Adrenal gland (tissue), 19 donors: ENCODE measurements at places on chromosomes 2 and 18. TPM values are rescaled to one million over a fixed set of nuclear protein-coding genes. Genes with fewer than 3 reads are reported as not detected.

The CYP26B1 gene
- total RNA-seq = 14.3 TPM

The DNAH7 gene
- total RNA-seq = 1.4 TPM

The ERFE gene
- not detected for total RNA-seq

The LOXHD1 gene
- not detected for total RNA-seq

The VSNL1 gene
- 51.1 TPM for total RNA-seq

The ANKRD30BL gene
- not detected for total RNA-seq

The FSHR gene
- total RNA-seq = not detected

The ARHGEF33 gene
- 0.49 TPM for total RNA-seq

The MZT2A gene
- 76.5 TPM for total RNA-seq

DNA sequence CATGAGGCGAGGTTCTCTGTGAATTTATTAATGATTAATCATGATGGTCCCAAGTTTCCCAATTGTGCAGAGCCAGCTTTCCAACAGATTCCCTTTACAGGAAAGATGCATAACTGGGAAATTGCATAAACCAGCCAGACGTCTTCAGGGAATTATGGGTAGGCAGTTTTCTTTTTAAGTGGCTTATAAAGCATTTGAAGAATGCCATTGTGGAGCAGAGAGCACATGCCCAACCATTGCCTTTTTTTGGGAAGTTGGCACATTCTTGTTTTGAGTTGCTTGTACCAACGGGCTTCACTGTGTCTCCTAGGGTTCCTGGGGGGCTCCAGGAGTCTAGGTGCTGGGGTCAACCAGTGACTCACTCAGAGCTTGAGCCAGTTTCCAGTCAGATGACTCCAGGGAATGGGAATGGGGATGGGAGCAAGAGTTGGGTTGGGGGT lies 231.7 kb upstream of the FOSL2 start:
- no peak for DNase-seq

GRCh38 chr2:5290900-5291546 lies 401.2 kb upstream of the SOX11 start:
- DNase-seq = no peak

- DNase-seq = no peak
These were observed 65.2 kb upstream of the CTDP1 start for GRCh38 chr18:79614211-79614955.

- DNase-seq = no peak
These were observed 348.8 kb upstream of the ETAA1 start for GRCh38 chr2:67048314-67048713.

DNA sequence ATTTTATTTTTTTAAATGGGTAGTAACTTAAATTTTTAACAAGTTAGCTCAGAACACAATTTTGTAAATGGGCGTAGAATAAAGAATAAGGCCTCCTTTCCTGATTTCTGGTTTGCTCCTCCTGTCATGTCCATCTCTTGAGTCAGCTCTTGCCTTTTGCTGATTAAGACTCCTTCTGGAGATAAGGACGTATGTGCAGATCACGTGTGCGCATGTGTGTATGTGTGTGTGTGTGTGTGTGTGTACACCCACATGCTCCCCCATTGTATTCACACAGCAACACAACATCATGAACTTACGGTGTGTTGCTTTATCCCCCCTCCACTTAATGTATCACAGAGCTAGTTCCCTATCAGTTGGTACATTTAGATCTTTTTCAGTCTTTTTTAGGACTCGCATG lies 182.9 kb downstream of the PRKCE start:
- DNase-seq = no peak

- DNase-seq = no peak
These were observed 382.0 kb downstream of the GPD2 start for GRCh38 chr2:156818221-156818620.

- DNase-seq = no peak
These were observed 78.3 kb downstream of the TAF4B start for GRCh38 chr18:26304511-26304910.

DNA sequence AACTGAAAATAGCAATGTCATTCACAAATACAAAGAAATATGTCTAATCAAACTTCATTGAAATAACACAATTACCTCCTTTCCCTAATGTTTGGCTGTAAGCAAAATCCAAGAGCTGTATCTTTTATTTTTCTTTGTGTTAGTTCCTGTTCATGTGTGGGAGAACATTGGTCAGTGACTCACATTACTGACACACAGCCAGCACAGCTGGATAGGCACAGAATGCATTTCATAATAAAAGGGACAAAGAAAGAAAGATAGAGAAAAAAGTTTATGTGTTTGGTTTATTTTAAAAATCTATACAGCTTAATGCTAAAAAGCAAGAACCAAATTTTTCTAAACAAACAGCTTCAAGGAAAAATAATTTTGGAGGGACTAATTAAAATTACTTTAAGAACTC lies 185.6 kb upstream of the COL3A1 start:
- peak; percentile 61 for DNase-seq

GRCh38 chr2:172230889-172231401 lies 128.2 kb upstream of the DLX2 start:
- no peak for DNase-seq

DNA sequence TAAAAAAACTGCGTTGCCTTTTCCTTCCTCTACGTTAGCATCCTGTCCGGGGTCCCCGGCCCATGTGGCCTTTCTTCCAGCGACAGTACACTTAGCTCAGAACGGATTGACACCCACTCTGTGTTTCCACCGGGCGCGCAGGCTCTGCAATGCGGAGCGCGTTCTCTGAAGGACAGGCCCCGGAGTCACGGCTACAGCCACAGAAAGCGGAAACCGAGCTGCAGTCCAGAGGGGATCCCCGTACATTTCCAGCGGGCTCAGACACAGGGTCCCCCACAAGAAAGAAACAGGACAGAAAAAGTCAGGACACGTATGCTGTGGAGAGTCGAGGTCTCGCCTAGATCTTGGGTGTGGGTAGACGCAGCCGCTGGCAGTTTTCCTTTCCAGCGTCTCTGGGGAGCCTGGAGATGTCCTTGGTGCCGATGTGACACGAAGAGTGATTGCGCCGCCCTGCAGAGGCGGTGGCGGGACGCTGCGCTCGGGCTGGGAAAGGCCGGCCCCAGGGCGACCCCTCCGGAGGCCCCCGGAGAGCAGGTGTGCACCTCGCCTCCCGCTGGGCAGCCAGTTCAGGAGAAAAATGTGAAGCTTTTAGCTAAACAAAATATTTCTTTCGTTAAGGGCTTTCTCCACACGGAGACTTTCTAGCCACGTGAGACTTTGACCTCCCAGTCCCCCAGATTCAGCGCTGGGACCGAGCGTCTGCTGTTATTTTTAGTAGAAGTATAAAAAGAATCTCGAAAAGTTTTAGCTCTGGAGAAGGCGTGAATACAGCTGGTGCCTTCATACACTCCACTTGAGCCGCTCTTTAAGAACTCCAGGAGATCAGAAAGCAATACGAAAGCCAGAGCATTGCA lies 1.3 kb upstream of the ACKR3 start:
- peak; percentile 33 for DNase-seq

GRCh38 chr2:72001937-72002690 lies 145.5 kb downstream of the CYP26B1 start:
- no peak for DNase-seq

- no peak for DNase-seq
These were observed 539.5 kb downstream of the NYAP2 start for GRCh38 chr2:225938991-225939390.

DNA sequence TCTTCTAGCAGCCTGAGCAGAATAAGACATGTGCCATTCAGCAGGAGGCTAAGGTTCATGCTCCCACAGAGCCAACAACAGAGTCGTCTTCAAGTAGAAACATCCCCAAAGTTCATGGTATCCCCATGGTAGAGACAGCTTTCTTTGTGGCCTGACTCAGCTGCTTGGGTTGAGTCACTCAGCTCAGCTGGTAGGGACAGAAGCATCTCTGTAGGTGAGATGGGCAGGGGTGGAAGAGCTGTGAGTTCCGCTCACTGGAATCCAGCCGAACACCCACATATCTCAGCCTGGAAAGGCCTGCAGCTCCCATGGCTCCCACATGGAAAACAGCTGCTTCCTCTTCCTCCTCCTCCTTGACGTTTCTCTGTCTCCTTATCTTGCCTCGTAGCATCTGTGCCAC lies 792.7 kb downstream of the RNF144A start:
- DNase-seq = no peak

- no peak for DNase-seq
These were observed 10.6 kb downstream of the CYP26B1 start for GRCh38 chr2:72136933-72137497.

GRCh38 chr2:36392571-36393255 lies 37.1 kb downstream of the CRIM1 start:
- DNase-seq = no peak

GRCh38 chr2:239882781-239883180 lies 142.4 kb downstream of the NDUFA10 start:
- DNase-seq = no peak

GRCh38 chr2:28352610-28353195 lies 40.0 kb upstream of the FOSL2 start:
- no peak for DNase-seq

- DNase-seq = no peak
These were observed 212.3 kb upstream of the TRIB2 start for GRCh38 chr2:12504443-12504842.

GRCh38 chr2:100042562-100042961 lies 99.8 kb downstream of the AFF3 start:
- no peak for DNase-seq

GRCh38 chr18:76498064-76498463 lies 3.0 kb upstream of the ZNF516 start:
- DNase-seq = no peak

DNA sequence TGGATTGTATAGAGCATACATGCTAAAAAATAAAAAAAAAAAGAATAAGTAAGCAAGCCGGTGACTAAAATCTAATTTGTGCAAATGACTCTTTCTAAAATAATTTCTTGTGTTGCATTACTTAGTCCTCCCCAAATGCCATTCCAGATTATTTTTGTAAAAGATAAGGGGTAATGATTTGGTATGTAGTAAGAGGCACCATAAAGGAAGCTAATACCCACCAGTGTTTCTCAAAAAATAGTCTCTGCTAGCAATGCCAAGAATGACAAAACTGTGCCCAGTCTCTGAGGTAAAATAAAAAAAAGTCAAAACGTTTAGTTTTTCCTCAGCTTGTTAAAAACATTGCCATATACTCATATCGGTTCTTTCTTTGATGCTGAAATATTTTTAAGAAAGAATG lies 2.7 kb downstream of the METTL5 start:
- DNase-seq = no peak

- DNase-seq = no peak
These were observed 89.6 kb downstream of the TTC32 start for GRCh38 chr2:19812166-19812565.

- no peak for DNase-seq
These were observed 83.9 kb downstream of the TPO start for GRCh38 chr2:1497122-1497611.

DNA sequence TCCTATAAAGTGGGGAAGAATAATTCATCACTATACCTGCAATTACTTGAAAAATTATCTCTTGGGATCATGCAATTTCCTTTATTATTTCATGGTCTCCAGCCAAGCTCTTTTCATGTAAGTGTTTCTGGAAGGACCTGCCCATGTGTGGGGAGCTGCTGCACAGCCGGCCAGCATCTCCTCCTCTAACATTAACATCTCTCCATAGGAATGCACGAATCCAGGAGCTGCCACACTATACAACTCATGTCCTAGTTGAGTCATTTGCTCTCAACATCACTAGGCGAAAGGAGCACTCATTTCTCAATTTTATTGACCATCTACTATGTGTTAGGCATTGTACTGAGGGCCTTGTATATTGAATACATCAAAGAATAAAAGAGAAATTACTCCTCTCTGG lies 144.3 kb upstream of the ERBB4 start:
- no peak for DNase-seq

DNA sequence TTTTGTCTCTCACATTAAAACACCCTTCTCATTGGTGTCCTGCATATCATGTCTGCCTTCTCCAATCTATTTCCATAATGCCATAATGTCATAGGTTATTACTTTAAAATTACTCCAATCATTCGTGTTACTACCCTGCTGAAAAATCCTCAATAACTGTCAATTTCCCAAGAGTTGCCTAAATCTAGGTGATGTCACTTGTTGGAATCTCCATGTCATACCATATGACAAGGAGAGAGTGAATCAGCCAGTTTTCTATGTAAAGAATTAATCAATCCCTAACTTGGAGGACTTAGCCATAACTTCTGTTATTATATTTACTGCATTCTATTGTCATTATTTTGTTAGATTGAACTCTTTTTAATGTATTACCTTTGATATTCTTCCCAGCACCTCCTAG lies 62.5 kb downstream of the PHLPP1 start:
- DNase-seq = no peak
